ENCODE measurements at places on chromosomes 1 and 21. TPM values are rescaled to one million over a fixed set of nuclear protein-coding genes. Genes with fewer than 3 reads are reported as not detected.

The CFHR5 gene
- total RNA-seq, result not detected

The LAPTM5 gene
- 214 TPM for total RNA-seq

The RAB42 gene
- total RNA-seq, result not detected

The OR2T35 gene
- not detected for total RNA-seq

The OLIG2 gene
- not detected for total RNA-seq

The LRRC39 gene
- total RNA-seq, result 0.32 TPM

The NR1I3 gene
- total RNA-seq, result not detected

The DCST2 gene
- 0.67 TPM for total RNA-seq

The LAD1 gene
- not detected for total RNA-seq

The OR2T29 gene
- total RNA-seq, result not detected

DNA sequence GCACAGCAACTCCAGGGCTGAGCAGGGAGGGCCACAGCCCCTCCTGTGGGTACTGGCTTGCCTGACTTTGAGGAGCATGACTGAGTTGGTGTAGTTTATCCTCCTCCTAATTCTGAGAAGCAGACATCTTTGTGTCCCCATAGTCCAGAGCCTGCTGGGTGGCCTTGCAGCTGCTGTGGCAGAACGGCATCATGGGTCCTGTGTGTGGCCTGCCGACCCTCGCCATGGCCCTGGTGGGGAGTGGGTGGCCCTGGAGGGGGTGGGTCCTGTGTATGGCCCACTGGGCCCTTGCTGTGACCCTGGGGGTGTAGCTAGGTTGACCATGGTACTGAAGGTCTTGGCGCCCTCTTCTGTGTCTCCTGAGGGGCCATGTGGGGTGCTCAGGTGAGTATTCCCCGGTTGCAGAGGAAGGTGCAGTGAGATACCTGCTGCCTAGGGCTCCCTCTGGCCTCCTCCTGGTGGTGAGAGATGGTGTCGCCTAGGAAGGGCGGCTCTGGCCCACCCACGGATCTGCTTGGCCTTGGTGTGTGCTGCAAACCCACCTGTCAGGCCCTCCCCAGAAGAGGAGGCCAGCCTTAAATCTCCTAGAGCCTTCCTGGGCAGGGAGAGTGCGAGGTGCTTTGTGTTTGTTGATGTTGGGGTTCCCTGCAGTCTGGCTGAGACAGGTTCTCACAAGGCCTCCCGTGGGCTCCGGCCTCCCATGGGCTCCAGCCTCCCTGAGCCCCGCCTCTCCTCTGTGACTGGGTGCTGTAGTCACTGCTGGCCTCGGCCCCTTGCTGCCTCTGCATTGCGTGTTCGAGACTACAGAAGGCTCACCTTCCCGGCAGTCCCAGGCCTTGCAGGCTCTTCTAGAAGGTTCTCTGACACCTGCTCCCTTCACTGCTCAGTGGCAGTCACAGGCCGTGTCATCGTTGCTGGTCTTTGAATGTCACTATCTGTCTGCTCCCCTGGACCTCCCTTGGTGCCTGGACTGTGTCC lies 7.8 kb downstream of the SNAP47 start:
- DNase-seq, result no peak

GRCh38 chr1:32507021-32507420 lies 32.2 kb upstream of the ZBTB8A start:
- DNase-seq, result no peak

- DNase-seq, result no peak
These were observed 2.7 kb downstream of the PSMG1 start for GRCh38 chr21:39180429-39181019.

DNA sequence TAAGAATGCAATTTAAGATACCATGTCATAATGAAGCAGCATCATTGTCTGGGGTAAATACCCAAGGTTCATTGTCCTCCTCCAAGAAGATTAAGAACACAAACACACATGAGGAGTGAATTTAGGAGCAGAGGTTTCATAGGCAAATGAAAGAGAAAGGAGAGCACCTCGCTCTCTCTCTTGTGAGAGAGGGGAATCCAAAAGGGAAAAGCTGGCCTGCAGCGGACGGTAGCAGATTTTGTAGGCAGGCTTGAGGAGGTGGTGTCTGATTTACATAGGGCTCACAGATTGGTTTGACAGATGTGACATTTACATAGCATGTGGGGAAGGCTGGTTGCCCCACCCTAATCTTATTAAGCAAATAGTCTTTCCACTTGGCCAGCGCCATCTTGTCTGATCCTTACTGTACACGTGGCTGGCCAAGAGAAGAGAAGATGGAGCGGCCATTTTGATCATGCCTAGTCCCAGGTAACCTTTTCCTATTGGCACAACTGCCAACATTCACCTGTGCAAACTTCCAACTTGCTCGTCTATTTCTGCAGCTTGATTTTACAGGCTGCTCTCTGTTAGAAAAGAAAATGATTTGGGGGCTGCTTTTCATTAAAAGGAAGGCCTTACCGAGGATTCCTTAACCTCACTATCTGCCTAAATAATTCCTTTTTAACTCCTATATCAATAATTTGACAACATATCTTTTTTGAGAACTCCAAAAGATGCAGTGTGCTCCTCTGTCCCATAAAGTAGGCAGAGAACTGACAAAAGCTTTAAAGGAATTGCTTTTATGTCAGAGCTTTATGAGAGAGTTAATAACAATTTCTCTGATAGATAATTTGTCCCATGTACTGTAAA lies 16.0 kb upstream of the LRRC7 start:
- no peak for DNase-seq

- no peak for DNase-seq
These were observed 22.2 kb downstream of the NIPAL3 start for GRCh38 chr1:24437631-24438396.

DNA sequence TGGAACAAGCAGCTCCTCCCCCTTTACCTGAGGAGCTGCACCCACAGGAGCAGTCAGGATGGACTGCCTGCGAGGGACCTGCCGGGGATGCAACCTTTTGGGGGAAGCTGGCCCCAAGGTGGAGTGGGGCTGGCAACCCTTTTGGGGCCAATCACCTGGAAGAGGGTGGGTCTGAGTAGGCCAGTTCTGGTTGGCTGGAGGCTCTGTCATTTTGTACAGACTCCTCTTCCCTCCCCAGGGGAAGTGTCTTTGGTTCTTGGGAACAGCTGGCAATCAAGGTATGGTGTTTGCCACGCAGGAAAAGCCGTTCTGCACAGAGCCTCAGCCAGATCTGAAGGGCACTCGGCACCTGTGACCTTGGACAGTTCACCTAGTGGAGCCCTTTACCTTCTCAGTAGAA lies 280 bp upstream of the A3GALT2 start:
- DNase-seq, result no peak

DNA sequence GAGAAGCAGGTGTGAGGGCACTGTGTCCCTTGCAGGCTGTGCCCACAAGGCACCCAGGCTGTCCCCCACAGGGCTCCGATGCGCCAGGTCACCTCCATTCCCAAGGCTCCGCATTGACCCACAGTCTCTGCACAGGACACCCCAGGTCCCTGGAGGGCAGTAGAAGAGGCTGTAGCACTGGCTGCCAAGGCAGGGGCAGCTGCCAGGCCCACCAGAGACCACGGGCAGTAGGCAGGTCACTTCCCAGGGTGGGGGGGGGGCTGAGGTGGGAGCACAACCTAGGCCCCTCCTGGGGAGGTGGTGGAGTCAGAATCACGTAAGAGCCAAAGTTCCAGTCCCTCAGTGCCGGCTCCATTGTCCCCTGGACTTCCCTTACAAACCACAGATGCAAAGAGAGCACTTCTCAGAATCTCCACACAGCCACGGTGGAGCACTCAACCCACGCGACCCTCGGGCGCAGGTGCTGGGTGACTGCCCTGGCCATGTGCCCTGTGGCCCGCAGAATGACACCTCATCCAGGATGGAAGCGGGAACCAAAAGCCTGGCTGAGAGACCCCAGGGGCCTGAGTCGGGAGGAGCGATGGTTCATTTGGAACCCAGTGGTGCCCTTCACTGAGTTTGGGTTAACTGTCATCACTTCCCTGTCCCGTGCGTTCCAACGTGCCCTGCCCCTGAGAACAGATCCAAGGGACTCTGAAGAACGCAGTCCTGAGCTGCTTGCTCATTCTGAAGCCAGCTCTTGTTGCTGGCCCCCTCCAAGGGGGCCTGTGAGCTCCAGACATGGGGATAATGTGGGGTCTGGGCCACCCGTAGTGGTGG lies 69.7 kb upstream of the PDE9A start:
- no peak for DNase-seq

DNA sequence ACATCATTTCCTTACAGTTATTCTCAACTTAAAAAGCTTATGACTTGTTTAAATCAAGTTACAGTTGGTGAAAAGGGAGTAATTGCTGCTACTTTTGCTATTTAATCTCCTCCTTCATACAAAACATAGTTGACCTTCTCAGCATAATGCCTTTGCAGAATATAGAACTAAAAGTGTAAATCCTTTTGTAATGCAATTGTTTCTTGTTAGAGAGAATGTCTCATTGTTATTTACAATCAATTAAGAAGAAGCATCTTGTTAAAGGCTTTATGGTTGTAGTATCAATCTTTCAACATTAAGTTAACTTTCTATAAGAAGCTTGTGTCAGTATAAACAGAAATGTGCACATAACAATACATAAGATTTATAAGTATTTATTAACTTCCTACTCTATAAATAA lies 360.7 kb downstream of the BRINP3 start:
- DNase-seq, result no peak

- DNase-seq, result no peak
These were observed 22.2 kb upstream of the ARHGEF16 start for GRCh38 chr1:3432306-3432705.

DNA sequence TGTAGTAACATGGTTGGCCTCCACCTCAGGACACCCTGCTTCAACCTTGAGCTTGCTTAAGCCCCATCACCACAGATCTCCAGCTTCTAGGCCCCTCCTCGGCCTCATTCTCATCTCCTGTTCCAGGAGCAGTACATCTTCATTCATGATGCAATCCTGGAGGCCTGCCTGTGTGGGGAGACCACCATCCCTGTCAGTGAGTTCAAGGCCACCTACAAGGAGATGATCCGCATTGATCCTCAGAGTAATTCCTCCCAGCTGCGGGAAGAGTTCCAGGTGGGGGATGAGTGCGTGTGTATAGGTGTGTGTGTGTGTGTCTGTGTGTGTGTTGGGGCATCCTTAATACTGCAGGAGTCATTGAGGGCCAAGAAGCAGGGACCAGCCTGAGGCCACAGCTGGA lies 79.6 kb downstream of the PTPRU start:
- no peak for DNase-seq

GRCh38 chr1:93707956-93708355 lies 26.3 kb upstream of the BCAR3 start:
- DNase-seq, result peak; percentile 79

DNA sequence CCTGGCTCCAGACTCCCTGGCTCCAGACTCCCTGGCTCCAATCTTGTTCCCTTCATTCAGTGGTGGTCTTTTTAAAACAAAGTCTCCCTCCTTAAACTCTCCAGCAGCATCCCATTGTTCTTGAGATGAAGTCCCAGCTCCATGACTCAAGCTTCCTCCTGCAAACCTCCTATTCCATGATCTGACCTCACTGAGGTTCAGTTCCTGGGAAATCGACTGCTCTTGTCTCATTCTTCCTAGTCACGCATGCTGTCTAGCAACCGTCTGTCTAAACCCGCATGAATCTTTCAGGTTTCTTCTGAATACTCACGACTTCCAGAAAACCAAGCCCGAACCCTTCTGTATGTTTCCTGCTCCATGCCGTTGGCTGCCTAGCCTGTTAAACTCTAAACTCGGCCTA lies 91.9 kb downstream of the RAVER2 start:
- no peak for DNase-seq

- peak; percentile 12 for DNase-seq
These were observed 43.2 kb downstream of the CNN3 start for GRCh38 chr1:94883691-94884090.

DNA sequence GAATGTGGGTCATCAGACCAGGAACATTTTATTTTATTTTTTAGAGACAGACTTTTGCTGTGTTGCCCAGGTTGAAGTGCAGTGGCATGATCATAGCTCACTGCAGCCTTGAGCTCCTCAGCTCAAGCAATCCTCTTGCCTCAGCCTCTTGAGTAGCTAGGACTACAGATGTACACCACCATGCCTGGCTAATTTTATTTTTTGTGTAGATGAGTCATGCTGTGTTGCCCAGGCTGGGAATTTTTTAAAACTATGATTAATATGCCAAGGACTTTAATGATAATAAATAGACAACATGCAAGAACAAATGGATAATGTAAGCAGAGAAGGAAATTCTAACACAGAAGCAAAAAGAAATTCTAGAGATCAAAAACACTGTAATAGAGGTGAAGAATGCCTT lies 142.4 kb downstream of the AK5 start:
- no peak for DNase-seq

- no peak for DNase-seq
These were observed 18.1 kb upstream of the SNX27 start for GRCh38 chr1:151593730-151594129.

DNA sequence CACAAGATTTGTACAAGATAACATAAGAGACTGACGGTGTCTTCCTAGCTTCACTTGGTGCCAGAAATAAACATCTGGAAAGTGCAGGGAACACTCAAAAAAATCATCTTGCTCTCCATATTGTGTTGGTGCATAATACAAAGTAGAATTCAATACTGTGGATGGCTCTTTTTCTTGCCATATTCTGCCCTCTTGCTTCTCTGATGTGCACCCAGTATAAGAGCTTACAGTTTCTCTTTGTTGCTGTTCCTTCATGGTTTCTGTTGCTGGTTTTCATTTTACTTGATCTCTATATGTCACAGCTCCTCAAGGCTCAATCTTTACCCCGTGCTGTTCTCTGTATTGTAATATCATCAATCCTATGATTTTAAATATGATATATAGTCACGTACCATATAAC lies 528.5 kb upstream of the ZP4 start:
- DNase-seq, result no peak

DNA sequence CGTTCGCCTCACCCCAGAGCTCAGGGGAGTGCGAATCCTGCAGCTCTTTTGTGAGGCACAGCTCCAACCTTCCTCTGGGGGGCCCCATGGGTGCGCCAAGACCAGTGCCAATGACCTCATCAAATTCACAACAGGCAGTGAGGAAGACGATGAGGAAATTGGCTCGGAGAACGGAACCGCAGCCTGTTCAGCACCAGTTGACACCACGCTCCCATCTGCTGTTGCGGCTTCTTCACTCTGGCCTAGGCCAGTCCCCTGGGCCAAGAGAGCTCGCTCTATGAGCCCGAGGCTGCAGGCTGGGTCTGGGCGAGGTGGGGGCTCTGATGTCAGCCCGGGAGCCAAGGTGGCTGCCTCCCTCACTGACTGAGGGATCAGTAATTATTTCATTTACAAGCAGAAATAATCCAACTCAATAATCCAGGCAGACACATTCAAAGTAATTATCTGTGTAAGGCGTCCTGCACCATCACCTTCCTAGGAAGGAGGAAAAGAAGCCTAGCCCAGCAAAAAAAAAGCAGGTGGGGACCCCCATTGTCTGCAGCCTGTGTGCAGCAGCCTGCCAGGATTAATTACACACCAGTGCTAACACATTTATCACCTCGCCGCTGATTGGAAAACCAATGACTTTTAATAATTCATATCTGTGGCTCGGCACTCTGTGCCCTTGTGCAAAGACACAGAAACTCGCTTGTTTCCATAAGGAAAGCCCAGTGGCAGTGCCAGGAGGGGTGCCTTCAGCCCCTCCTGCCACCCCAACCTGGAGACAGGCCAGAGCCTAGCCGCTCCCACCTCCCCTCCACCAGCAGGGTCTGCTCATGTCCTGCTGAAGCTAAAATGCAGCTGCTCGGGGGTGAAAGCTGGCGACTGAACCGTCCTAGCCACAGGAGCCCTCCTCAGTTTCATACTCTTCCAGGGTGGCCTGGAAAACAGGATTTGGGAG lies 1.9 kb downstream of the PLEKHA6 start:
- no peak for DNase-seq
